Stimulated activated CD8-positive, alpha-beta memory T cell treated with anti-CD3 and anti-CD28 coated beads, Interleukin-15, amount 100 ng/mL, for 4 hours (primary cell): ENCODE measurements at places on chromosomes 5 and 9.

DNA sequence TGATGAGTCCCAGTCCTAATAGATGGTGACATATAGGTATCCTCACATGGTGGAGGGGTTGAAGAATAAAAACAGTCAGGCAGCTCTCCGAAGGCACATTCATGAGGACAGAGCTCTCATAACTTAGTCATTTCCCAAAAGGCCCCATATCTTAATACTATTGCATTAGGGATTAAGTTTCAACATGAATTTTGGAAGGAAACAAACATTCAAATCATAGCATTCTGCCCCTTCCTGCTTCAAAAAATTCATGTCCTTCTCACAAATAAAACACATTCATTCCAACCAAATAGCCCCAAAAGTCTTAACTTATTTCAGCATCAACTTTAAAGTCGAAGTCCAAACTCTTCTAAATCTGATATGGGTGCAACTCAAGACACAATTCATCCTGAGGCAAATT lies 277.2 kb upstream of the NR4A3 start:
- DNase-seq: no peak

- no peak for DNase-seq
These were observed 420.6 kb downstream of the CTNND2 start for GRCh38 chr5:11483630-11484029.

DNA sequence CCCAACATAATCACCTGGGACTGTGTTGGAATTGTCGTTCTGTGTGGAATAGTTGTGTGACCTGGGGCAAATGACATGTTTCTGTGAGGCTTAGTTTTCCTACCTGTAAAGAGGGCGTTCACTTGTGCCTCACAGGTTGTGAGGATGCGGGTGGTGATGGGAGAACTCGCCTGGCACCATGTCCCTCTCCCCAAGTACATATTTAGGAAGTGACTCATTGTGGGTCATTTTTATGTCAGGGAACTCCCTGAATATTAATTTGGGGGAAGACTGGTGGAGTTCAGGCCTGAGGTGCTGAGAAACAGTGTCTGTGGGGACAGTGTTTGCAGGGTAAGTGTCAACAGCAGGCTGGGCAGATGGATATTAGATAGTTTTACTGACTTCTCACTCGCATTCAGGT lies 144.7 kb downstream of the KDM4C start:
- no peak for DNase-seq

DNA sequence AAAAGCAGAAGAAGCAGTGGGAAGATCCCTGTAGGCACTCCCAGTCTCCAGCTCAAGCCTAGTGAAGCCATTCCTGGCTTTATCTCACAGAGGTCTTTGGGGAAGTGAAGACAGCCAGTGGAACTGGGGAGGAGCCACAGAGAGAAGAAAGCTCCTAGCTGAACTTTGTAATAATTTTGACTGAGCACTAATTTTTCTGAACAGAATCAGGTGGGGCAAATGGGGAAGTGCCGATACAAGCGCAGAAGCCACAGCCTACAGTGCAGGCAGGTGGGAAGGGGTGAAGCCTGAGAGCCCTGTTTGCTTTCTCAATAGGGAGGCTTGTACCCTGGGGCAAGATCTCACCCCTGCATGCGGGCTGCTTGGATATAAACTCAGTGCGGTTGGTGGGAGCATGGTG lies 48.4 kb upstream of the SNAPC3 start:
- DNase-seq: no peak

DNA sequence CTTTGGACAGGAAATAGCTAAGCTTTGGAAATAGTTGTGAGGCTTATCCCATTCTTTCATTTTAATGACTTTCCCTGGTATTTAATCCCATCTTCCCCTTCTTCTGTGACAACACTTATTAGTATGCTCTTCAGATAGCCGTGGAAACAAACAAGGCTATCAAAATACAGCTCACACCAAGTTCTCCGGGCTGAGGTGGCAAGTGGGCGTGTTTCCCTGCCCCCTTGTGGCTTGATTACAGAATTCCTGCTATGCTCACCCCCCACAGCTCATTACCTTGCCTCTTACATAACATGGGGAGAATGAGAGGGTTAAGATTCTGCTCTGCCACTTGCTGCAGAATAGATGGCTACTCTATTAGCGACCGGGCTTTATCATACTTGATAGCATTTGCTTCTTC lies 437.1 kb upstream of the TLE4 start:
- no peak for DNase-seq

DNA sequence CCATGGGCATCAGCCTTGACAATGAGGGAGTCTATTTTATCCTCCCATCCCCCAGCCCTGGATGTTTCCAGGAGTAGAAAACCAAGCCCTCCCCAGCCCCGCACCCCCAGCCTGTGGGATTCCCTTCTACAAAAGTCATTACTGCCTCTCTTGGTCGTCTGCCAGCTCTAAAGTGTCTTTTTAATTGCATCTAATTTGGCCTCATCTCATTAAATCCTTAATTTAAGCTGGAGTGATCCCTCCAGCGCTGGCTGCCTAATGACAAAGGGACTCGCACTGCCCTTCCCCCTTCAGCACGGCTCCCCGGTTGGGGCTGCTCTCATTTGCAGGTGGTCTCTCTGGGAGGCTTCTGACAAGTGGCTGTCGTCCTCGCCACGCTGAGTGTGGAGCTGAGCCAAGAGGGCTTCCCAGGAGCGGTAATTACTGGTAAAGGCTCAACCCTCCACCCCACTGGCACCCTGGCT lies 107.9 kb upstream of the ALDH1B1 start:
- DNase-seq: no peak

GRCh38 chr5:177995691-177996595 lies at the start of gene PROP1:
TSS of gene PROP1 (minus strand) at chr5:177996242. CDS start at chr5:177995933, 309 bp downstream.
- DNase-seq: no peak

DNA sequence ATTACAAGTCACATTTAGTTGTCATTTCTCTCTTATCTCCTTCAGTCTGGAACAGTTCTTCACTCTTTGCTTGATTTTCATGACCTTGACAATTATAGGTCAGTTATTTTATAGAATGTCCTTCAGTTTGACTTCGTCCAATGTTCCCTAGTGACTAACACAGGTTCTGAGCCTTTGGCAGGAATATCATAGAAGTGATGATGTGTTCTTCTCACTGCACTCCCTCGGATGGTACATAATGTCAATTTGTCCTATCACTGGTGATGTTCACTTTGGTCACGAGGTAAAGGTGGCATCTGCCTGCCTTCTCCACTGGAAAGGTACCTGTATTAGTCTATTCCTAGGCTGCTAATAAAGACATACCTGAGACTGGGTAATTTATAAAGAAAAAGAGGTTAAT lies 126.0 kb upstream of the PTPN3 start:
- DNase-seq: no peak

GRCh38 chr5:41650131-41650530 lies 139.7 kb upstream of the PLCXD3 start:
- no peak for DNase-seq

DNA sequence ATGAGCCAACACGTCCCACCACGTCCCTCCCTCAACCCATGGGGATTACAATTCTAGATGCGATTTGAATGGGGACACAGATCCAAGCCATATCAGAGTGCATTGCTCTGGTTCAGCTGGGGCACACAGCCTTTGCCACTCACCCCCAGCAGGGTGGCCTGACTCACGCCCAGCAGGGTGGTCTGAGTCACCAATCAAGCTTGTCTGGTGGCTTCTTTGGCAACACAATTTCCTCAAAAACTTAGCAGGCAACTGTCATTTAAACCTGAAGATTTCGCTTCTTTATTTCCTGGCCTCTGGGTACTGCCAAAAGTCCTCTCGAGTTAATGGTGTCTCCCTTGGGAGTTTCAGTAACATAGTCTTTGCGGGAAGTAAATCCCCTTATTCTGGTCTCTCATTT lies 16.3 kb upstream of the SEMA5A start:
- no peak for DNase-seq

DNA sequence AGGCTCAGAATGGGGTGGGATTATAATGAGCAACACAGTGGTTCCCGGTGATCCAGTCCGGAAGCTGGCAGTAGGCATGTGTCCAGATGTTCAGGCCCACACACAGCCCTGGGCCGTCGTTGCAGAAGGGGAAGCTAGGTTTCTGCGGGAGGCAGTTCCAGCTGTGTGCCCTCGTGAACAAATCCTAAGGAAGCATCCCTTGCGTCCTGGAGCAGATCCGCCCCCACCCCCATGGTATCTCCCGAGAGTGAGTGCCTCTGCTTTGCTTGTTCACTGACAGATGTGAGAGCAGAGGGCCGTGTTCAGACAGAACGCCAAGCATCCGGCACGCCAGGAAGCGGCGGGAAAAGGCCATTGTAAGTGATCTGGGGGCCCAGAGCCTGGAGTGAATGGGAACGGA lies 104.8 kb downstream of the PDE6A start:
- no peak for DNase-seq

DNA sequence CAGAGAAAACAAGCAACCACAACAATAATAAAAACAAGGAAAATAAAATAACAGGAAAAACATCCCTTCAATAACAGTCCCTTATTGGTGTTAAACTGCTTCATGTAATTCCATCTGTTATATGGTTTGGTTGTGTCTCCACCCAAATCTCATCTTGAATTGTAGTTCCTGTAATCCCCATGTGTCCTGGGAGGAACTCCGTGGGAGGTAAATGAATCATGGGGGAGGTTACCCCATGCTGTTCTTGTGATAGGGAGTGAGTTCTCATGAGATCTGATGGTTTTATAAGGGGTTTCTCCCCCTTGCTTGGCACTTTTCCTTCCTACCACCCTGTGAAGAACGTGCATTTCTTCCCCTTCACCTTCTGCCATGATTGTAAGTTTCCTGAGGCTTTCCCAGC lies 369.8 kb downstream of the TMEM232 start:
- DNase-seq: no peak

- no peak for DNase-seq
These were observed 61.3 kb downstream of the LHFPL2 start for GRCh38 chr5:78587081-78587774.

DNA sequence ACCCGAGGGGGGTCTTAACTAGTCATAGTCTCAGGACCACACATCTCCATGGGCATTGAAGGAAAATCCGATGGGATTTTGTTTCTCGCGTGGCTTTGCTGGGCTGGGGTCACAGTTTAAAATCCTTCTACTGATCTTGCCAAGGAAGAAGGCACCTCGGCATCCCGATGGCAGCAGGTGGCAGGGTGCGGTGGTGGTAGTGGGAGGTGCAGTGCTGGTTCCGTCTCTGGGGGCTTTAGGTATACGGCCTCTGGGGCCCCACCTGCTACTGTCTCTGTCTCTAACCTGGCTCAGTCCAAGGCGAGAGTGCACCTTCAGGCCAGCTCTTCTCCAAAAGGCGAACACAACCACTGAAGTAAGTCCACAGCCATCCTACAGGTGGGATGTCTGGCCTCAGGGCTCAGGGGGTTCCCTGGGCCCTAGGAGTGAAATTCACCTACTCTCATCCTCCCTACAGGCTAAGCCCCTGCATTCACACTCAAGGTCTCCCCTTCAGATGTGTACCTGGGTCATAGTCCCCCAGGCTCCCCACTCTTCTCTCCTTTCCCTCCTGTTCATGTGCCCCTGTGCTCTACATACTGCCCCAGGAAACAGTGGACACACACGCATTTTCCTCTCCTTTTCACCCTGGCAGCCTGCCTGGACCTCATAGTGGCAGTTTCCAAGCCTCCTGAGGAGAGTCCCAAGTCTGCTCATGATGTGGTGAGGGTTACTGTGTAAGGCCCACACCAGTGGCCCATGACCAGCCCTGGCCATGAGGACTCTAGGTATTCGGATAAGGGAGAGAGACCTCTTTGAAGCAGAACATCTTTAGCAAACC lies 736 bp upstream of the FCN2 start:
- DNase-seq: no peak

- DNase-seq: no peak
These were observed 431.9 kb downstream of the ANXA1 start for GRCh38 chr9:73583576-73583975.

GRCh38 chr5:68688547-68688946 lies 405.3 kb upstream of the SLC30A5 start:
- no peak for DNase-seq

DNA sequence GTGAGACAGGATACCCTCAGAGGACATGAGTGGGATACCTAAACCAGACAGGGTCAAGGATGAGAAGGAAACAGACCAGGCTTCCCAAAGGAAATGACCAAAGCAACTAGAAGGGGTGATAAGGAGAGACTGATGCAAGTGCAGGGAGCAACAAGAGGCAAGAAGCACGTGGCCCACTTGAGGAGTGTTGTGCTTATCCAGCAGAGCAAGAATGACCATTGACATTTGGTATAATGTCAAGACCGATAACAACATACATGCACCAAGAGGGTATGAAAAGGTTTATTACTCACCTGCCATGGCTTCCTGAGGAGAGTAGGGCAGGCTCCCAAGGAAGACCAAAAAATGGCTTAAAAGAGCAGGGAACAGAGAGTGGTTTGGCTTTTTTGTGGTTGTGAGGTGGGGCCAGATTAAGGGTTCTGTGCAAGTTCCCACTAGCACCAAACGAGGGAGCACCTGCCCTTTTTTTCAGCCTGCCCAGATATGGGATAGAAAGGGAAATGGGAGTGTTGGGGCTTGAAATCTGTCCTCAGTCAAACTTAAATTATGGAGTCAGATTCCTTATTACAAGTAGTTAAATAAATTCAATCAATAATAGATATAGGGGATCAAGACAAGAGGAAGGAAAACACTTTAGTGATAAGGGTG lies 513.6 kb downstream of the RASEF start:
- DNase-seq: no peak

DNA sequence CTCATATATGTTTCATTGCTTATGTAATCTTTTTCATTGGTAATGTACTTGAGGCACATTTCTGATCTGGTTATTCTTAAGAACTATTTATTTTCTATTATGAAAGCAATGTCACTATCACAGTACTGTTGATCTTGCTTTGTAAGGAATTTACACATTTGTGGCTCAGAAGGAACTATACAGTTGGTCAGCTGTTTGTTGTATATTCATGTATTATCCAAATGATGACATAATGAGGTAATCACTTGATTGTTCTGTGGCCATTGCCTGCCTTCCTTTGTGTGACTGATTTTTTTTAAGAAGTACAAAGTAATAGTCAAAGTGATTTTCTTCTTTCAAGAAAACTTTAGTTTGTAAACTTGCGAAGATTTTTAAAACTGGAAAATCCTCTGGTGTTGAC lies 399.9 kb downstream of the TMEM161B start:
- no peak for DNase-seq

DNA sequence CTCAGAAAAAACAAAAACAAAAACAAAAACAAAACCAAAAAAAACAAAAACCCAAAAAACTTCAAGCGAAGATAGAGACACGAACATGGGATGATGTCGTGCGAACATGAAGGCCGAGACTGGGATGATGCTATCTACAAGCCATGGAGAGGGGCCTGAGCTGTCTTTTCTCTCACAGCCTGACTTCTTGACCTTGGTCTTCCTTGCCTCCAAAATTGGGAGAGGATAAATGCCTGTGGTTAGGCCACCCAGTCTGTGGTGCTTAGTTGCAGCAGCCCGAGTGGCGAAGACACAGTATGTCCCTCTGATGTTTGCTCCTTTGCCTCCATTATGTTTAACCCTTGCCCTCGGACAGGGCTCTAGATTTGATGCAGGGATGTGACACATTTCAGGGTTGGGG lies 130.4 kb upstream of the BASP1 start:
- DNase-seq: no peak

DNA sequence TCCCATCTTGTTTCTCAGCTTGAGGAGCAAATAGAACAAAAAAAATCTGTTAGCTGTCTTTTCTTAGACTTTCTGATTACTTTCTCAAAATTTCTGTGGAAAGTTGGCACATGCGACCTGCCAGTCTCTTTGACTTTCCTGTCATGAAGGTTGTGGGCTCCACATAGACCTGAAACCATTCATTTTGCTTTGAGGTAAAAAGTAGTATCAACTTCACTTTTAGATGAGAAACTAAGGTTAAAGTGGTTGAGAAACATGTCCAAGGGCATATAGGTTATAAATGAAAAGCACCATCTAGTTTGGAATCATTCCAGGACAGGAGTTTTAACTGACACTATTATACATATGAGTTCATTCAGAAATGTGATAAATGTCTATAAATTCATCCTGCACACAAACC lies 42.7 kb downstream of the ST8SIA4 start:
- no peak for DNase-seq

- peak; percentile 60 for DNase-seq
These were observed 83.4 kb downstream of the RAPGEF1 start for GRCh38 chr9:131656356-131657036.
